Stimulated activated naive CD8-positive, alpha-beta T cell treated with anti-CD3 and anti-CD28 coated beads, Interleukin-15, amount 100 ng/mL, for 72 hours (primary cell): ENCODE measurements at places on chromosomes 16 and 17.

DNA sequence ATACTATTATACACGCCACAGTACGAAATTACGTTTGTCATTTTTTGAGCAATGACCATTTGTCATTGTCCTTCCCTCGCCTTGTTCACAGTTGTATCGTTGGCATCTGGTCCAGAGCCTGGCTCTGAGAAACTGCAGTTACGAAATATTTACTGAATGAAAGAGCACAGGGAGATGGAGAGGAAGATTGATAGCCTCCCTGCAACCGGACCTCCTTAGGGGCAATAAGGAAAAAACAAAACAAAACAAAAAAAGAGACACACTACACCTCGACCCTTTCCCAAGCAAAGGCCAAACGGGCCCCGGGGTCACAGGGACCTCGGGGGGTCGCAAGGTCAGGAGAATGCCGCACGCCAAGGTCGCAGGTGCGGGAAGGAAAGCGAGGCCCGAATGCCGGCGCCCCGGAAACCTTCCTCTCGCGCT, 857 bp downstream of the GOT2 start:
- DNase-seq, result no peak

GRCh38 chr16:88014954-88015805, 63.9 kb downstream of the BANP start:
- DNase-seq, result no peak

GRCh38 chr16:80954985-80955384, 51.7 kb downstream of the CMC2 start:
- no peak for DNase-seq

- no peak for DNase-seq
These were observed 6.3 kb upstream of the IGF2BP1 start for GRCh38 chr17:48990882-48991357.

DNA sequence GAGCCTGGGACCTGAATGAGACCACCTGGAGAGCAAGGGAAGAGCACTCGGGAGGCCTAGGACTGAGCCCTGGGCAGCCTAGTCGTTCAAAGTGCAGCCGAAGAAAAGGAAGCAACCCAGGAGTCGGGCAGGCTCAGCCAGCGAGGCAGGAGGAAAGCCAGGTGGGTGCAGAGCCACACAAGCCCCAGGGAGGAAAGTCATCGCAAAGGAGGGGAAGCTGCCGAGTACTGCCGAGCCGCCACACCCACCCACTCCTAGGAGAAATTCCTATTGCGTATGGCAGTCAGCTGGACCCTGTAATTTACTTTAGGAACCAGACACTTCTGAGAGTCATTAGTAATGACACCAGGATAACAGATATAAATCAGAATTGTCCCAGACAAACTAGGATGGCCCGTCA, 187.6 kb downstream of the KATNIP start:
- DNase-seq, result no peak

DNA sequence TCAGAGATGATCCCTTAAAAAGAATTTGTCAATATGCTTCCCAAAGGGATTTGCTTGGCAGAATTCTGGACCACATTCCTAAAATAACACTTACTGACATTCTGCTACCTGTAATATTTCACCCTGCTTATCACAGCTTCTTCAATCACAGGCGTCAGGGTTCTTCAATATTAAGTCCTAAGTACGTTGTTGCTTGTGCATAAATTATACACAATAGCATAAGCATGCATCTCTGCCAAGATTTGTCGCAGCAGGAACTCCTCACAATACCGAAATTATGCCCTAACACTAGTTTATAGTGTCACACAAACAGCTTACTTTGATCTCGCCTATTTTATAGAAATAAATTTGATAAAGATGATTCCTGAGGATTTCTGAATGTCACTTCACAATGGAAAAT, 48.9 kb downstream of the UBE2G1 start:
- DNase-seq, result no peak
